Hepatic stellate cell (primary cell): ENCODE measurements at places on chromosomes 16 and 17.

GRCh38 chr16:54180421-54181359, 105.9 kb downstream of the IRX3 start:
- no peak for DNase-seq

- no peak for DNase-seq
These were observed 443.3 kb downstream of the HAPSTR1 start for GRCh38 chr16:9534759-9535158.

DNA sequence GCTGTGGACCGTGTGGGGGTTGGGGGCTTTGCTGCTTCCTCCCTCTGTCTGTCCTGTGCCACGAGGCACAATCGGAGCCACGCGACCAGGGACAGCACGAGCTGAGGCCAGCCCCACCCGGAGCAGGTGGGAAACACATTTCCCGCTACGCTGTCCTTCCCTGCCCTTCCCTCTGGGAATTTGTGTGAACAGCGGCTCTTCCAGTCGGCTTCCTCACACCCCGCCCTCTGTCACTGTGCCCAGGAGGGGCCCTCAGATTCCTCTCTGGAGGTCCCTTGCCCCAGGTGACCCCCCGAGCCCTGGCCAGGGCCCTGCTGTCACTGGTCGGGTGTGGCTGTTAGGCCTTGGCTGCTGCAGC, 19.6 kb downstream of the SPIRE2 start:
- no peak for DNase-seq

- DNase-seq: no peak
These were observed 2.0 kb downstream of the P4HB start for GRCh38 chr17:81858170-81858966.

GRCh38 chr16:58503863-58504688, 4.1 kb downstream of the NDRG4 start:
- no peak for DNase-seq
